ENCODE measurements at places on chromosomes 7 and 10.

GRCh38 chr10:77700086-77700485 is 62.5 kb upstream of the KCNMA1 start:
- H3K4me1 ChIP-seq = no peaks in the 10 kb centered on the region
- H3K27me3 ChIP-seq = no peaks in the 10 kb centered on the region
- no peak overlapping the region for H3K4me3 ChIP-seq
- no peak for DNase-seq
- H3K36me3 ChIP-seq = no peaks in the 10 kb centered on the region

DNA sequence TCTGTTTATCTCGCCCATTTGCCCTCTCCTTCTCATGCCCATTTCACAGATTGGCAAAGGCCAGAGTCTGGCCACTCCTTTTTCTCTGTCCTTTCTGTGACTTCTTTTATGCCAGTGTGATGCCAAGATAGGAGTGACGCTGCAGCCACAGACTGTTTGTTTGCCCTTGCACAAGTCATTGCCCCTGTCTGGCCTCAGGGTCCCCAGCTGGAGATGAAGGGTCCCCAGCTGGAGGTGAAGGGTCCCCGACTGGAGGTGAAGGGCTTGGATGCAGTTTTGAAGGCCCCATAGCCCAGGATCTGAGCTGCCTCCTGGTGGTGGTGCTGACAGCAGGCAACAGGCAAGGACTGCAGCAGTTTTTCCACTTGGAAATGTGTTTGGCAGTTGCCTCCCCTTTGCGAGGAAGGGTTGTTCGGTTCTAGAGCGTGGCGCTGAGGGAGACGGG is 50.8 kb upstream of the SLC29A3 start:
- H3K27me3 ChIP-seq = no peaks in the 10 kb centered on the region
- DNase-seq = no peak
- no peak overlapping the region for H3K4me3 ChIP-seq
- no peak overlapping the region for H3K27ac ChIP-seq

GRCh38 chr7:24279512-24279911 is 4.5 kb upstream of the NPY start:
- no peaks in the 10 kb centered on the region for H3K4me1 ChIP-seq
- H3K27me3 ChIP-seq = peaks cover 5% of the 10 kb centered on the region
- no peak overlapping the region for H3K4me3 ChIP-seq
- H3K36me3 ChIP-seq = no peaks in the 10 kb centered on the region
- no peak overlapping the region for H3K27ac ChIP-seq

DNA sequence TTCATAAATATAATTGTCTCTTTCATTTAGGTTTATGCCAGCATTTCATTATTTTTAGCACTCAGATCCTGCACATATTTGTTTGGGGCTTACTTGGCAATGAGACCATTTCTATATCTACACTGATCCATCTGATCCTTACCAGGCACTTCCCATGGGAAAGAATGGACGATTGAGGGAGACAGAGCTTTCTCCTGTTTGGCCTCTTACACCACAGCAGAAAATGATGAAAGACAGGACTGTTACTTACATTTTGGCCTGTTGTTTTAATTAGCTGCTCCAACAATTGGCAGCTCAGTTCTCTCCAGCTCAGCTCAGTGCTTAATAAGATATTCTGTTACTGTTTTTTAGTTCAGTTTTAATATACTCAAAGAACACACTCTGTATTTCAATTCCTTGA is 77.6 kb upstream of the RSU1 start:
- H3K36me3 ChIP-seq = no peaks in the 10 kb centered on the region
- peaks cover 4% of the 10 kb centered on the region for H3K4me1 ChIP-seq
- no peaks in the 10 kb centered on the region for H3K27me3 ChIP-seq
- no peak for DNase-seq

- no peaks in the 10 kb centered on the region for H3K27me3 ChIP-seq
- H3K4me3 ChIP-seq = no peak overlapping the region
- no peaks in the 10 kb centered on the region for H3K4me1 ChIP-seq
- H3K36me3 ChIP-seq = no peaks in the 10 kb centered on the region
- H3K27ac ChIP-seq = no peak overlapping the region
- no peak for DNase-seq
These were observed 542.3 kb upstream of the MBL2 start for GRCh38 chr10:53314876-53315275.

DNA sequence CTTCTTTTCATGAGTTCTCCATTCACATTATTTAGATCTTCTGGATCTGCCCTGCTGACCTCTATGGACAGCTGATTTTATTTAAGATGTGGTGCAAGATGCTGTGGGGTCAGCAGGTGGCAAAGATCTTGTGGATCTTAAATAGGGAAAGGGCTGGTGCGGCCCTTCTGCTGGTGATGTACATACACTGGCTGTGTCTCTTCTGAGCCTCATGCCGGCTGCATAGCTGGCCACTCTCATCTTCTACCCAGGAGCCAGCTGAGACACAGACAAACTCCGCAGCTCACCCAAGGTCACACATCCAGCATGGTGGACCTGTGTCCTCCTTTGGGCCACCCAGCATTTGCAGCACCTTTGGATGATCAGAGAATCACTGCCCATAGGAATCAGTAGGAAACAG is 9.7 kb downstream of the RBP3 start:
- DNase-seq = no peak
- no peaks in the 10 kb centered on the region for H3K27me3 ChIP-seq
- no peak overlapping the region for H3K27ac ChIP-seq
- no peaks in the 10 kb centered on the region for H3K4me1 ChIP-seq
- no peak overlapping the region for H3K4me3 ChIP-seq

- no peak overlapping the region for H3K27ac ChIP-seq
- no peak for DNase-seq
- H3K27me3 ChIP-seq = no peaks in the 10 kb centered on the region
- H3K36me3 ChIP-seq = no peaks in the 10 kb centered on the region
- H3K4me3 ChIP-seq = no peak overlapping the region
These were observed 31.8 kb upstream of the PRSS1 start for GRCh38 chr7:142717453-142717852.

DNA sequence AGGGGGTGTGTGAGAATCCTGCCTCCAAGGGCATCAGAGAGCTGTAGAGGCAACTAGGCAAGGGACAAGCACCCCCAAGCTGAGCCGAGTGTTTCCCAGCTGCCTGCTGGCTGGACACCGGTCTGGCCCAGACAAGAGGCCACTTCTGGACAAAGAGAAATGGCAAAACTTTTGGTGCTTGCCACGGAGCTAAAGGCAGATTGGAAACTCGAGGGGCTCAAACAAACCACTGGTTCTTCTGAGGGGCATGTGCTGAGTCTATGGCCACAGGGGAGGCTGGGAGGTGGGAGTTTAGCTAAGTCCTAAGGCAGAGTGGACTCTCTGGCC is 66.5 kb upstream of the INPP5A start:
- H3K27ac ChIP-seq = no peak overlapping the region
- H3K36me3 ChIP-seq = no peaks in the 10 kb centered on the region
- H3K4me1 ChIP-seq = peaks cover 47% of the 10 kb centered on the region
- DNase-seq = no peak

All from esophagus muscularis mucosa (tissue), 4 donors.